ENCODE measurements at places on chromosomes 11 and 22. TPM values are rescaled to one million over a fixed set of nuclear protein-coding genes. Genes with fewer than 3 reads are reported as not detected.

The GPHA2 gene
- not detected for total RNA-seq

DNA sequence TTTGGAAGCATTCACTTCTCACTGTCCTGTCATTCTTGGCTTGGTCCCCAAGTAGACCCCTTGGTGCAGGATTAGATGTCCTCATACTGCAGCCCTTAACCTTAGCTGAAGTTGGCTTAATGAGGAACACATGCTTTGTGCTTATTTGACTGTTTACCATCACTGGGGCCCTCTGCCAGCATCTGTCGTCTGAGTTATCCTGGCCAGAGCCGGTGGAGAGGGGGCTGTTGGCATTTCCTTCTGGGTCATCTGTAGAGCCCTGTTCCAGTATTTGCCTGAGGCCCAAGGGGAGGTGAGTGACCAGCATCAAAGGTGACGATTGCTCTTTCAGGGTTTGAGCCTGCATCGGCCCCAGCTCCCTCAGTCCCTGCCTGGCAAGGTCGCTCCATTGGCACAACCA is 126.4 kb upstream of the RASSF10 start:
- peaks cover 26% of the 10 kb centered on the region for H3K36me3 ChIP-seq
- H3K4me1 ChIP-seq = peaks cover 30% of the 10 kb centered on the region
- no peaks in the 10 kb centered on the region for H3K27me3 ChIP-seq

- no peaks in the 10 kb centered on the region for H3K27me3 ChIP-seq
- H3K36me3 ChIP-seq = peaks cover 3% of the 10 kb centered on the region
- no peak for DNase-seq
- H3K4me3 ChIP-seq = no peak overlapping the region
Measured at GRCh38 chr22:23305321-23305910, 125.1 kb downstream of the BCR start.

DNA sequence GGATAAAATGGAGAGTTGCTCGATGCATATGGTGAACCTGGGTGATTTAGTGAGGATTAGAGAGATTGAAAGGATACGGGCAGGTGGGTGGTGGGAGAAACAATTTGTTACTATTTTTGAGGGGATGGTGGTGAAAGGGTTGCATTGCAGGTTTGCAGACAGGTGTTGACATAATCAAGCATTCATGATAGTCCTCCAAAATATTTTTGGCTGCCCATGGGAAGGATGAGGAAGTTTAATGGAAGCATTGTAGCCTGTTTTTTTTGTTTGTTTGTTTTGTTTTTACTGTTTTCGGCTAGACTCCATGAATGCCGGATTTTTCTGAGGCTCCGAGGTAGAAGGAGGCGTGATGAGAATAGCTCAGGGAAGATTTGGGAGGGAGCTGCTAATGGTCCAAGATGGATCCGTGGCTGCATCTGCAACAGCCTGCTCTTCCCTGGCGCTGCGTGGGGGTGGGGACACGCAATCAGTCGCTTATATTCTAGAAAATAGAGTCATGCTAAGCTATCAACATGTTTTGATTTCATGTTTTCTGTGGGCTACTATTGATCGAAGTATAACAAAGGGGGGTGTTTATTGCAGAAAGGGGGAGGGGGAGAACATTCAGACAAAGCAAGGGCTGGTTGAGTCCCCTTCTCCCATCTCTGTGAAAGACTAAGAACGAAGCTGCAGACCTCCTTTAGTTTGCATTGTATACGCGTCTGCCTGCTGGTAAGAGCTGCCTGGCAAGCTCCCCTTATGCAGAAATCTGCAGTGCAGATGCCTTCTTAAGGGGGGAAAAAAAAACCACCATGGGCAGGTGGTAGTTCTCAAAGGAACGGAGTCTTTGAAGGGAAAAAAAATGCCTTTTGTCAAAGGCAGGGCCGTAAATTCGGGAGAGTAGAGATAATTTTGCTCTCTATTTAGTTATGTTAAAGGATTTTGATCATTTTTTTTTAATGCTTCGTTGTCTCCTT is 1.0 kb downstream of the RTN3 start:
- H3K4me1 ChIP-seq = peaks cover 40% of the 10 kb centered on the region
- peak overlapping the region; percentile 97 for H3K27ac ChIP-seq
- peak; percentile 11 for DNase-seq
- H3K4me3 ChIP-seq = peak overlapping the region; percentile 96

DNA sequence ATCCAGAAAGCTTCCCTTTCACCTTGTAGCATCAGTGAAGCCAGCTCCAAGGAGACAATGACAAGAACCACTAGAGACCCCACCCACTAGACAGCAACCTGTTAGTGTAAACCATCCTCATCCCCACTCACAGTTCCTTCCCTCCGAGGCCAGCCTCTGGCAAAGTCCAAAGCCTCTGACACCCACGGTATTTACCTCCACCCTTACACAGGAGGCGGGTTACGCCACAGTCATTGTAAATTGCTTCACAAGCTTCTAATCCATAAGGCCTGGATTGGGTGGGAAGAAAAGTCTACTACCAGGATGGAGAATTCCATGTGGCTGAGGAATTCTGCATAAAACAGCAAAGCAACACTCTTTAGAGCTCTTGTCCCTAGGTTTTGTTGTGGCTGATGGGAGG is 287.4 kb downstream of the BUD13 start:
- H3K4me1 ChIP-seq = peaks cover 9% of the 10 kb centered on the region
- H3K36me3 ChIP-seq = no peaks in the 10 kb centered on the region
- no peak overlapping the region for H3K4me3 ChIP-seq
- H3K27ac ChIP-seq = no peak overlapping the region

- DNase-seq = no peak
- H3K36me3 ChIP-seq = no peaks in the 10 kb centered on the region
- no peak overlapping the region for H3K4me3 ChIP-seq
- peaks cover 10% of the 10 kb centered on the region for H3K27me3 ChIP-seq
- no peak overlapping the region for H3K27ac ChIP-seq
Measured at GRCh38 chr11:35256296-35256695, 117.3 kb downstream of the CD44 start.

DNA sequence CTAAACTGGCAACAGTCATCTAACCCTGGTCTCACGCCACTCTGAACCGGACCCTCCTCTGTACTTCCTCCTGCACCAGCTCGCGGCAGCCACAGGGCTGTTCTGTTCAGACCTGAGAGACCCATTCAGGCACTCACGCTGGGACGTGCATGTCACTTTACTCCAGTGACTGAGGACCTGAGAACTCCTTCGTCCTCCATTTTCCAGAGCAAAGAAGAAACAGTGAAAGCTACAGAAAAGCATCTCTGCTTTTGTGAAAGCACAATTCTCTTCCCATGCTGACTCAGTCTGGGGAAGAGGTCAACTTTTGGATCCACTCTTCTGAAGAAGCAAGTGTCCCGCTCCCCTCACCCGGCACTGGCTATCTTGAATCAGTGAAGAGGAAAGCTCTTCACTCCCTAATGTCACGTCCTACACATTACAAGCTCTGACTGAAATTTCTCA is 24.5 kb downstream of the PISD start:
- no peaks in the 10 kb centered on the region for H3K27me3 ChIP-seq
- peak overlapping the region; percentile 45 for H3K27ac ChIP-seq
- H3K4me3 ChIP-seq = no peak overlapping the region
- no peak for DNase-seq
- no peaks in the 10 kb centered on the region for H3K36me3 ChIP-seq

GRCh38 chr11:73995247-73995646 is 12.6 kb upstream of the UCP2 start:
- no peaks in the 10 kb centered on the region for H3K36me3 ChIP-seq
- no peak for DNase-seq
- H3K4me3 ChIP-seq = no peak overlapping the region
- no peaks in the 10 kb centered on the region for H3K27me3 ChIP-seq

The KDM4E gene
- not detected for total RNA-seq

The ACCSL gene
- not detected for total RNA-seq

DNA sequence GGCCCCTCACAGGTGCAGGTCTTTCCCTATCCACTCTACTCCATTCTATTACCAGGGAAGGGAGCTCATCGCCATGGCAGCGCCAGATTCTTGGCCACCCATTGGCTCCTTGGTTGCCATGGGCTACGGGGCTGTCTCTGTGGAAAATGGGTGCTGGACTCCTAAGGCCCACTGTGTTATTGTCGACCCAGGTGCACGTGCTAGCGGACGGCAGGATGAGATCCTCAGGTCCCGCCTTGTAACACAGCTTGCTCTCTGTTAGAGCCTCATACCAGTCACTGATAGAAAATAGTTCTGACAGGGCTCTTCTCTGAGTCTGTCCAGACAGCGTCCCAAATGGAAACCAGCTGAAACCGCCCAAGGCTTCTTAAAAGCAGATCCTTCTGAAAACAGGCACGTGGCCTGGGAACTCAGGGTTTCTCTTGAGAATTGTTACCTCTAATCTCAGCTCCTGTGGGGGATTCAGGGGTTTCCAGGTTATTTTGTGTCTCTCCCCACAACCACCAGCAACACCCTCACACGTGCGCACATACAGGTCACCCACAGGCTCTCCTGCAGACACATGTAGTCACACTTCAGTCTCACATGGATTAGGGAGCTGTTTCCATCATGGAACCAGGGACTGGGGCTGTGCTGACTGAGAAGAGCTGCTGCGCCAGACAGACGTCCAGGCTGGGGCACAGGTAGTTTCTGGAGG is 1.5 kb downstream of the TUB start:
- peaks cover 20% of the 10 kb centered on the region for H3K27me3 ChIP-seq
- peak overlapping the region; percentile 93 for H3K4me3 ChIP-seq
- peaks cover 48% of the 10 kb centered on the region for H3K4me1 ChIP-seq
- H3K36me3 ChIP-seq = no peaks in the 10 kb centered on the region

GRCh38 chr22:19811811-19812771 is 42.6 kb downstream of the GNB1L start:
- no peak for DNase-seq
- no peak overlapping the region for H3K27ac ChIP-seq
- peaks cover 6% of the 10 kb centered on the region for H3K4me1 ChIP-seq
- no peak overlapping the region for H3K4me3 ChIP-seq
- H3K27me3 ChIP-seq = no peaks in the 10 kb centered on the region

- no peaks in the 10 kb centered on the region for H3K4me1 ChIP-seq
- H3K36me3 ChIP-seq = peaks cover 7% of the 10 kb centered on the region
- H3K27me3 ChIP-seq = no peaks in the 10 kb centered on the region
- H3K4me3 ChIP-seq = no peak overlapping the region
Measured at GRCh38 chr11:118488480-118489109, 38.7 kb upstream of the TTC36 start.

The TSPO gene
- total RNA-seq = 11.1 TPM

- H3K27ac ChIP-seq = peak overlapping the region; percentile 69
- no peaks in the 10 kb centered on the region for H3K36me3 ChIP-seq
- peak; percentile 62 for DNase-seq
- peaks cover 90% of the 10 kb centered on the region for H3K4me1 ChIP-seq
- H3K4me3 ChIP-seq = peak overlapping the region; percentile 40
- H3K27me3 ChIP-seq = no peaks in the 10 kb centered on the region
Measured at GRCh38 chr11:114075891-114076441, 16.5 kb downstream of the ZBTB16 start.

DNA sequence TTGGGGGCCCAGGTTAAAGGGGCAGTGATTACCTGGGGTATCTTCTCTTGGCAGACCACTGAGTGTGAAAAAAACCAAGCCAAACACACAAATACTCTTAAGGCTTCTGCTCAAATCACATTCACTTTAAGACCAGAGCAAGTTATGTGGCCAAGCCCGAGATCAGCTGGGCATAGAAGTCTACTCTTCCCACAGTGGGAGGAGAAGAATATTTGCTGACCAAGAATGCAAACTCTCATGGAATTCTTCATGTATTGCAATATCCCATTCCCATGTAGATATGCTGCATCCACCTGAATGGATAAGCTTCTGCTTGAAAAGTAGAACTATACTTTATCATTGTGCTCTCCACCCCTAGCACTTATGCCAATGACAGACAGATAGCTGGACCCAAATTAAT is 37.1 kb upstream of the C11orf87 start:
- H3K4me3 ChIP-seq = no peak overlapping the region
- DNase-seq = no peak
- H3K27ac ChIP-seq = no peak overlapping the region
- H3K4me1 ChIP-seq = peaks cover 13% of the 10 kb centered on the region
- H3K36me3 ChIP-seq = no peaks in the 10 kb centered on the region

- H3K4me1 ChIP-seq = peaks cover 25% of the 10 kb centered on the region
- no peaks in the 10 kb centered on the region for H3K36me3 ChIP-seq
- H3K27me3 ChIP-seq = no peaks in the 10 kb centered on the region
- H3K4me3 ChIP-seq = no peak overlapping the region
- DNase-seq = no peak
- no peak overlapping the region for H3K27ac ChIP-seq
Measured at GRCh38 chr22:39081016-39081415, 3.9 kb downstream of the APOBEC3G start.

DNA sequence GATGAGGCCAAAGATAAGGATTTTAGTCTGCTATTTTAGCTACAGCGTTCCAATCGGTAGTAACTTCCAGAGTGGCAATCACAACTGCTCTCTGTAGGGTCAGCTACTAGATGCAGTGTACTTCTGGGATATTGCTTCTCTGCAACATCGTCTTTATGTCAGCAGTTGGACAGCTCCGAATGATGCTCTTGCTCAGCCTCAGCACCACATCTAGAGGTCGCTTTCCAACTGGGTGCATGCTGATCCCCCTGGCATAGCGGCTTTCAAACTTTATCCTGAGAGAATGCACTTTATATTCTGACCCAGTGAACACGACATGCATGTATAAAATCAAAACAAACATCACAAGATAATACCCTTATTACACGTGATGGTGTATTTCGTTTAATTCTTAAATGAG is 219.6 kb downstream of the C11orf87 start:
- DNase-seq = peak; percentile 32
- no peak overlapping the region for H3K27ac ChIP-seq
- H3K4me1 ChIP-seq = no peaks in the 10 kb centered on the region

GRCh38 chr11:46673713-46674462 is 26.5 kb downstream of the ARHGAP1 start:
- no peak overlapping the region for H3K27ac ChIP-seq
- H3K27me3 ChIP-seq = no peaks in the 10 kb centered on the region
- peaks cover 4% of the 10 kb centered on the region for H3K4me1 ChIP-seq
- no peak for DNase-seq
- H3K36me3 ChIP-seq = peaks cover 4% of the 10 kb centered on the region

The ZNF408 gene
- total RNA-seq = 13.7 TPM

The TBX1 gene
- not detected for total RNA-seq

DNA sequence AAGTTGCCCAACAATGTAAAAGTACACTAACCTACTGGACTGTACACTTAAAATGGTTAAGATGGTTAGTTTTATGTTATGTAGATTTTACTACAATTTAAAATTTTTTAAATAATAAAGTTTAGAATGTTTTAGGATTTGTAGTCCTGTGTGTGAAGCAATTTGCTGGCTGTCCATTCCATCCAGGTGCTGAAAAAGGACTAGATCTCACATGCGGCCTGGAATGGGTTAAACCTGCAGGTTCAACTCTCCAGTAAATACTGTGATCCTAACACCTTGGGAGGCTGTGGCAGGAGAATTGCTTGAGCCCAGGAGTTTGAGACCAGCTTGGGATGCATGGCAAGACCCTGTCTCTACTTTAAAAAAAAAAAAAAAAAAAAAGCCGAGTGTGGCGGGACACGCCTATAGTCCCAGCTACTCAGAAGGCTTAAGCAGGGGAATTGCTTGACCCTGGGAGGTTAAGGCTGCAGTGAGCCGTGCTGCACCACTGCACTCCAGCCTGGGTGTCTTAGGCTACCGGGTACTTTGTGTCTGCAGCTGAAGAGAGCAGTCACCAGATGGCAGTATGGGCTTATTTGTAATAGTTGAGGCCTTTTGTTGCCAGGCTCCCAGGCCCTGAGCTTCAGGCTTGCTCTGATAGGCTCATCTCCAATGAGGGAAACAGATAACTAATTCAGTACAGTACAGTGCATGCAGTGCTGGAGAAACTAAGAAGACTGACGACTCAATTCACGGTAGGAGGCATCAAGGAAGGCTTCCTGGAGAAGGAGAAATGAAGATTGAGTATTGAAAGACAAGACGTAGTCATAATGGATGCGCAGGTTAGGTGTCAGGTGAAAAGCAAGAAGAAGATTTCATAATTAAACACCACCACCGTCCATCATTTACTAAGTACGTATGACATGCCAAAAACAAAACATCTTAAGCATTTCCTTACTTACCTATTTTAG is 64.7 kb upstream of the ASPHD2 start:
- H3K27ac ChIP-seq = no peak overlapping the region
- peak; percentile 62 for DNase-seq
- H3K4me3 ChIP-seq = no peak overlapping the region
- H3K4me1 ChIP-seq = peaks cover 14% of the 10 kb centered on the region

The OR2AG2 gene
- 0.25 TPM for total RNA-seq

The DNAJC24 gene
- total RNA-seq = 26.3 TPM
